Memory B cell (primary cell): ENCODE measurements at places on chromosomes 2 and 18.

- H3K27ac ChIP-seq = no peak overlapping the region
- H3K4me1 ChIP-seq = no peaks in the 10 kb centered on the region
- no peaks in the 10 kb centered on the region for H3K27me3 ChIP-seq
- H3K36me3 ChIP-seq = no peaks in the 10 kb centered on the region
- no peak overlapping the region for H3K4me3 ChIP-seq
Observed at GRCh38 chr2:226143091-226143490, 656.5 kb downstream of the IRS1 start.

- H3K36me3 ChIP-seq = peaks cover 17% of the 10 kb centered on the region
- no peak for DNase-seq
- peak overlapping the region; percentile 80 for H3K27ac ChIP-seq
Observed at GRCh38 chr2:233107831-233108300, 47.7 kb downstream of the INPP5D start.

DNA sequence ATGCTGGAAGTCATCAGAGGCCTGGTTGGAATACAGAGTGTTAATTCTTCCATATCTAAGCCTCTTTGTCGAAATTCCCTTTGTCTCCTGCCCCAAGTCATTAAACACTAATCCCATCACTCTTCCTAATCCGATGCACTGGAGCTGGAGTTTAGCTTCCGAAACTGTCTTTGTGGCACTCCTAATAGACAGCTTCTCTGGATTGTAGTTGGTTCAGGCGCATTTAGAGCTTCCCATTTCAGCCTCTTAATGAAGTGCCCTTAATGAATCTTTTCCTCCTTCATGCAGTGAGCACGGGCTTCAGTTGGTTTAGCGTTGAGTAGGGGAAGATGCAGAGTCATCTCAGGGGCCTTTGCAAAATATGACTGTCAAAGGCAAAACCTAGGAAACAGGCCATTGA is 72.2 kb upstream of the MEIS1 start:
- H3K4me1 ChIP-seq = no peaks in the 10 kb centered on the region
- H3K4me3 ChIP-seq = no peak overlapping the region
- H3K27ac ChIP-seq = no peak overlapping the region
- H3K27me3 ChIP-seq = peaks cover 1% of the 10 kb centered on the region
- H3K36me3 ChIP-seq = no peaks in the 10 kb centered on the region
- no peak for DNase-seq

DNA sequence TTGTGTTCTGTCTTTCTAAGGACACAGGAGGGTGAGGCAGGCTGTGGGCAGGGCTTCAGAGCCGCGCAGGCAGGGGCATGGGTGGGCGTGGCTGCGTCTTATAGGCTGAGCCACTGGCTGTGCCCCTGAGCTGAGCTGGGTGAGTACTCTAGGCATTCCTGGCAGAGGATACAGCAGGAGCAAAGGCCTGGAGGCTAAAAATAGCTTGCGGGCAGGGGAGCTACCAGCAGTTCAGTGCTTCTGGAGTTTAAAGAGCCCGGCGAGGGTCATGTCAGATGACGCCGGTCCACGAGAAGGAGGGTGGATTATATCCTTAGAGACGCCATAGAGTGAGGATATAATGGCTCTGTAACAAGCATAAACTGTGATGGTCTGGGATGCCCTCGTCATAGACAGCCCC is 31.5 kb upstream of the PDIA6 start:
- no peaks in the 10 kb centered on the region for H3K4me1 ChIP-seq
- no peak overlapping the region for H3K27ac ChIP-seq
- no peak overlapping the region for H3K4me3 ChIP-seq

GRCh38 chr2:23092831-23093230 is 292.1 kb upstream of the KLHL29 start:
- no peaks in the 10 kb centered on the region for H3K27me3 ChIP-seq
- no peak overlapping the region for H3K4me3 ChIP-seq
- H3K4me1 ChIP-seq = no peaks in the 10 kb centered on the region
- H3K27ac ChIP-seq = no peak overlapping the region

GRCh38 chr2:138494265-138494966 is 7.2 kb upstream of the SPOPL start:
- H3K27me3 ChIP-seq = no peaks in the 10 kb centered on the region
- H3K4me1 ChIP-seq = peaks cover 5% of the 10 kb centered on the region
- H3K27ac ChIP-seq = no peak overlapping the region
- H3K36me3 ChIP-seq = peaks cover 8% of the 10 kb centered on the region
- H3K4me3 ChIP-seq = no peak overlapping the region
- no peak for DNase-seq

GRCh38 chr2:9473308-9473984 is 905 bp upstream of the IAH1 start:
- peaks cover 4% of the 10 kb centered on the region for H3K36me3 ChIP-seq
- peak overlapping the region; percentile 55 for H3K27ac ChIP-seq
- DNase-seq = peak; percentile 19
- peaks cover 15% of the 10 kb centered on the region for H3K4me1 ChIP-seq
- no peaks in the 10 kb centered on the region for H3K27me3 ChIP-seq

DNA sequence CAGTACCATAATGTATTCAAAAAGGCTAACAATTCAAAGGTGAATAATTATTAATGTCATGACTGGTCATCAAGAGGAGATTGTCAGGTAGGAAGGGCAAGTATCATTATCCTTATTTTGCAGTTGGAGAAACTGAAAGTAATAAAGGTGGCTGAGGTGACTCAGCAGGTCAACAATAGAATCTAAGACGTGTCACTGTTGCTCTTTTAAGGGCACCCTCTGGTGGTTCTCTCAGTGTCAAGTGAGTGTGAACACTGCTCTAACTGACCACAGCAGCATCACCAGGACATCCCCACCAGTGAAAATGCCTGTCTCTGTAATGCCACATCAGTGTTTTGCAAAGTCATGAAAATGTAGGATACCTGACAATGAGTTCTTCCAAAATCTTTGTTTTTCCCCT is 69.7 kb downstream of the DCC start:
- no peaks in the 10 kb centered on the region for H3K36me3 ChIP-seq
- no peaks in the 10 kb centered on the region for H3K4me1 ChIP-seq
- no peak overlapping the region for H3K27ac ChIP-seq

- H3K27me3 ChIP-seq = no peaks in the 10 kb centered on the region
- H3K4me3 ChIP-seq = peak overlapping the region; percentile 96
- H3K27ac ChIP-seq = peak overlapping the region; percentile 93
- H3K36me3 ChIP-seq = peaks cover 5% of the 10 kb centered on the region
Observed at GRCh38 chr2:241686324-241686649, 328 bp downstream of the DTYMK start.

GRCh38 chr2:231752061-231752460 is 29.0 kb downstream of the PDE6D start:
- H3K27ac ChIP-seq = no peak overlapping the region
- H3K27me3 ChIP-seq = no peaks in the 10 kb centered on the region
- no peaks in the 10 kb centered on the region for H3K36me3 ChIP-seq
- no peak overlapping the region for H3K4me3 ChIP-seq

DNA sequence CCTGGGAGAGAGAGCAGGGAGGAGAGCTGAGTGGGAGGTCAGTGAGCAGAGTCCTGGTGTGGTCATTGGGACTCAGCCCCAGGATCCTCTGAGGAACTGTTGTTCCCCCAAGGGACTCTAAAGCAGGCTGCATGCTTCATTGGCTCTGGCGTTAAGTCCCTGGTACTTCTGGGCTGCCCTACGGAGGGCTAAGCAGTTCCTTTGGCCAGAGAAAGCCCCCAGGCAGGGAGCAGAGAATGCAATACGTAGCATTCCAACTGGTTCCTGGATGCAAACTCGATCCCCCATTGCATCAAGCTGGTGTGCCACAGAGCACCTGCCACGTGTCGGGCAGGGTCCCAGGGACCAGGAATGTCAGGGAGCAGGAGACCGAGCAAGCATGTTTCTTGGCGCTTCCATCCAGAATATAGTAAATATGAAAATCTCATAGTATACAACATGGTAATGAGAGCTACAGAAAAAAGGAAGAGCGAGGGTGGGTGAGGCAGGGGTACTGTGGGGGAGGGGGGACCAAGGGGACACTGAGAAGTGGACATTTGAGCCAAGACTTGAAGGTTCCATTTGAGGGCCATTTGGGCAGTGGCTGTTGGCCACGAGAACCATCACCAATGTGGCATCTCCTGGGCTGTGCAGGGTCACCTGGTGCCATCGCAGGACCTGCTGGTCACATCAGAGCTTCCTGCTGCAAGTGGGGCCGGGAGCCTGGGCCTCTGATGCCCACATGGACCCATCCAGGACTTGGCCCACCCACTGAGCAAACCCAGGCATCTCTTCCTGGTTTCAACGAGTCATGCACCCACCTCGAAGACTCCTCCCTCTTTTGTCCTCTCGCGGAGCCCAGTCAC is 160.4 kb downstream of the ASB1 start:
- DNase-seq = no peak
- H3K36me3 ChIP-seq = no peaks in the 10 kb centered on the region
- H3K4me3 ChIP-seq = no peak overlapping the region
- no peak overlapping the region for H3K27ac ChIP-seq
- no peaks in the 10 kb centered on the region for H3K4me1 ChIP-seq

DNA sequence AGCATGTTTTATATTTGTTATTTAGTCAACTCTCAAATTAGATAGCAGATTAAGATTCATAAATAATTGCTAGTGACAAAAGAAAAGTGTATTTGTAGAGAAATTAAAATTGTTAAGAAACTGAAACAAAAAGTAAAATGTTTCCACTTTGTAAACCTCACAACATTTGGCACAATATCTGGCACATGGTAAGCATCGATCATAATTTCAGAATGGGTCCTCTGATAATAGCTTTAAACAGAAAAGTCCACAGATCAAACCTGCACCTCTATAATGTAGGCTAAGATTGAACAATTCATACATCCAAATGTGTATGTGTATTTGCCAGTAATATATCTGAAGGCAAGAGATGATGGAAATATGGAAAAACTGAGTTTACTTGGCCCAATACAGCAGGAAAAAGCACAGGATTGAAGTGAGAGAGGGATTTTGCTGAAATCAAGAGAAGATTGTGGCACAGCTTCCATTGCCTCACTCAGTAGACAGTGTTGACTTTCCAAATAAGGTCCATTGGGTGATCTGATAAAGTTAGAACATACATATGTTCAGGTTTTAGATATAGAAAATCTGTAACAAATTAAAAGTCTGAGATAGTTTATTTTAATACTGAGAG is 39.4 kb downstream of the COBLL1 start:
- peak overlapping the region; percentile 29 for H3K4me3 ChIP-seq
- H3K27me3 ChIP-seq = no peaks in the 10 kb centered on the region
- peak overlapping the region; percentile 32 for H3K27ac ChIP-seq
- no peak for DNase-seq

DNA sequence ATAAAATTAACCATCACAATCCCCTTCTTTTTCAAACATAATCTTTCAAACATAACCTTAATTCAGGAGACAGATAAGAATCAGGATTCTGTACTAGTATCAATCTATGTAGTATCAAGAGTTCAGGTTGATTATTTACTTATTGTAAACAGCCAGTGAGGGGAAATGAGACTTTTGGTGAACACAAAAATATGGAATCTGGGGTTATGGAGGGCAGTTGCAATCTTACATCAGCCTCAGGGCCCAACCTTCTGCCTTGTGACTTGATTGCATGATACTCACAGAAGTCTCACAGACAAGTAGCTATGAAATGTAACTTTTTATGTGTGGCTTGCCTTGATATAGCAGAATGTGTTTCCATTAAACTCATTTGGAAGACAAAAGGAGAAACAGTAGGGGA is 262.7 kb upstream of the THSD7B start:
- no peak overlapping the region for H3K27ac ChIP-seq
- no peaks in the 10 kb centered on the region for H3K27me3 ChIP-seq
- no peak overlapping the region for H3K4me3 ChIP-seq

DNA sequence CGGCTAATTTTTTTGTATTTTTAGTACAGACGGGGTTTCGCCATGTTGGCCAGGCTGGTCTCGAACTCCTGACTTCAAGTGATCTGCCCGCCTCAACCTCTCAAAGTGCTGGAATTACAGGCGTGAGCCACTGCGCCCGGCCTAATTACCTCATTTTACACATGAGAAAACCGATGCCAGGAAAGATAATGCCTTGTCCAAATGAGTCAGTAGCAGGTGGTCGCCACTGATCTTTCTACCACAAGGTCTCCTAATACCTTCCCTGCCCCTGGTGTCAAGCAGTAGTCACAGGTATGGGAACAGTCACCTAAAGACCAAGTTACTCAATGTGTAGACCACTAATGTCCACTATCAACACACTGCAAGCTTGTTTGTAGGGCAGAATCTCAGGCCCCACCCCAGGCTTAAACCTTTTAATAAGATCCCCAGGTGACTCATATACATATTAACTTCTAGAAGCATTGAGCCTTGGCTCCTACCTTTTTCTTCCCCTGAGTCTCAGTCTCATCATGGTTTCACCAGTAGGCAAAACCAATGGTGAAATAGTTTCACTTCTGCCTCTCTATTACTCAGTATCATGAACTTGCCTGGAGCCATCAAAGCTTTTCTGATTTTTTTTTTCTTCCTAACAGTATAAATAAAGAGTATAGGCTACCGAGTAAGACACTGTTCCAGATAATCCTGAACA is 6.9 kb upstream of the EPB41L5 start:
- peaks cover 12% of the 10 kb centered on the region for H3K4me1 ChIP-seq
- peak overlapping the region; percentile 88 for H3K27ac ChIP-seq
- peak overlapping the region; percentile 2 for H3K4me3 ChIP-seq
- no peak for DNase-seq
- no peaks in the 10 kb centered on the region for H3K36me3 ChIP-seq

DNA sequence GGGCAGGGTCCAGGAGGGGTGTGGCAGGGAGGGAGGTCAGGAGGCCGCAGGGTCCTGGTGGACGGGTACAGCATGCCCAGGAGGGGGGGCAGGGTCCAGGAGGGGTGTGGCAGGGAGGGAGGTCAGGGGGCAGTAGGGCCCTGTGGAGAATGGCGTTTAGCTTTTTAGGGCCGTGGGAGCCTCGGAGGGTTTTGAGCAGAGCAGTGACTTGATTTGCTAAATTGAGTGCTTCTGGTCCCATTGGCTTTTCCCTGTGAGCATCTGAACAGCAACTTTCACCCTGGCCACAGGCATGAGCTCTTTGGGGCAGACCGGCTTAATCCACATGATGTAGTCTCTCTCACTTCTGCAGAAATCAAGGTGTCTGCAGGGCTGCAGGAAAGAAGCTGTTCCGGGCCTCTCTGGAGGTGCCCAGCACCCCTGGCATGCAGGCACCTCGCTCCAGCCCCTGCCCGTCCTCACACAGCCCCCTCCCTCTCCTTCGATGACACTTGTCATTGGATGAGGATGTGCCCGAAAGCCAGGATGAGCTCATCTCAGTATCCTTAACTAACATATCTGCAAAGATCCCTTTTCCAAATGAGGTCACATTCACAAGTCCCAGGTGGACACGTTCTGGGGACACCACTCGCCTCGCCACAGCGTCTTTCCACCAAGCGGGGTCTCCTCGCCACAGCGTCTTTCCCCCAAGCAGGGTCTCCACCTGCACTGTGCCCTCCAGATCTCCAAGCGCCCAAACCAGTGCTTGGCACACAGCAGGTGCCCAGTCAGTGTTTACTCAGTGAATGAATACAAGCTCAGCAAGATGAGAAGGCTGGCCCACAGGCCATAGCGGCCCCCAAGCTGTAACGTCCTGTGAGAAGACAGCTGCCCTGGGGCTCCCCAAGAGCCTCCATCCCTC is 94.0 kb downstream of the NDUFA10 start:
- peaks cover 17% of the 10 kb centered on the region for H3K27me3 ChIP-seq
- H3K4me3 ChIP-seq = no peak overlapping the region
- no peak overlapping the region for H3K27ac ChIP-seq
- peaks cover 16% of the 10 kb centered on the region for H3K4me1 ChIP-seq
- DNase-seq = no peak

- H3K4me3 ChIP-seq = no peak overlapping the region
- no peak overlapping the region for H3K27ac ChIP-seq
- H3K36me3 ChIP-seq = peaks cover 1% of the 10 kb centered on the region
Observed at GRCh38 chr2:237487496-237487895, 445 bp downstream of the MLPH start.

- H3K27me3 ChIP-seq = no peaks in the 10 kb centered on the region
- no peaks in the 10 kb centered on the region for H3K36me3 ChIP-seq
- no peak overlapping the region for H3K27ac ChIP-seq
- no peak overlapping the region for H3K4me3 ChIP-seq
Observed at GRCh38 chr2:84243788-84244733, 215.0 kb downstream of the SUCLG1 start.
